NCI-H345 (cell line): ENCODE measurements at places on chromosomes 6 and 20.
A peak's percentile ranks its signal among the peaks of the same experiment; 100 is the strongest.

- no peak for DNase-seq
Measured at GRCh38 chr6:73655341-73655917, 1.6 kb upstream of the SLC17A5 start.

DNA sequence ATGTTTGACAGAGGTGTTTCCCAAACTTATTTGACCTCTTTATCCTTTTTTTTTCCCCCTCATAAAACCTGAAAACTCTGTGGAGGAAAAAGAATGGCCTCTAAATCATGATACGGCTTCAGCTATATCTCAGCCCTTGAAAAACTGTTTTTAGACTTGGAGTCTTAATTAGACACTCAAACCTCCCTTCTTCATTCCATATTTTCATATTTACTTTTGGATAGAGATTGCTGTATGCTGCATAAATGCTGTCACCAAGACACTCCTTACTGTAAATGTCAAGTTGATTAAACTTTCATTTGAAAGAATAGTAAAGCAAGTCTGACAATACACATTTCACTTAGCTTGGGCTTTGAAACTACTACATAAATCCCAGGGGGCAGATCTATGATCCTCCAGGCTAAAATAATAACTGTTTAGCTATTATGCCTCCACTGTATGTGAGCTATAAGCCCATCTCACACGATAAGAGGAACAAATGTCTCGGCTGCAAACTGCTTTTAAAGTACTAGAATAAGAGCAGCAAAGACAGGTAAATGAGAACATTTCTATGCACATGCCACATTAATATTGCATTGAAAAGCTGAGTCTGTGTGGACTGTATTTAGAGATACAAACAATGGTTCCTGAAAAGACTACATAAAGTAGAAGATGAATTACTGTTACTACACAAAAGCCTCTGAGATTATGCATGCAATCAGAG, 141.3 kb upstream of the HMGN3 start:
- no peak for DNase-seq

- DNase-seq = no peak
Measured at GRCh38 chr20:56835829-56836550, 206.9 kb downstream of the TFAP2C start.

DNA sequence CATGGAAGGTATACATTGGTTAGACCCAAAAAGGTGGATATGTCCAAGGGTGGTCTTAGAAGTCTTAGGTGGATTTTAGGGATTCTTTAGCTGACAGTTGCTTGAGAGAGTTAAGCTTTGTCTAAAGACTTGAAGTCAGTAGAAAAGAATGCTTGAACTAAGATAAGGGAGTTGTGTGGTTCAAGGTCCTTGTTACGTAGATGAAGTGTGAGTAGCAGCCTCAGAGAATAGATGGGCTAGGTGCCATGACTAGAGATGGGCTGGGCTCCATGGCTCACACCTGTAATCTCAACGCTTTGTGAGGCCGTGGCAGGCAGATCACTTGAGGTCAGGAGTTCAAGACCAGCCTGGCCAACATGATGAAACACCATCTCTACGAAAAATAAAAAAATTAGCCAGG, 1.7 kb downstream of the SHLD1 start:
- no peak for DNase-seq

DNA sequence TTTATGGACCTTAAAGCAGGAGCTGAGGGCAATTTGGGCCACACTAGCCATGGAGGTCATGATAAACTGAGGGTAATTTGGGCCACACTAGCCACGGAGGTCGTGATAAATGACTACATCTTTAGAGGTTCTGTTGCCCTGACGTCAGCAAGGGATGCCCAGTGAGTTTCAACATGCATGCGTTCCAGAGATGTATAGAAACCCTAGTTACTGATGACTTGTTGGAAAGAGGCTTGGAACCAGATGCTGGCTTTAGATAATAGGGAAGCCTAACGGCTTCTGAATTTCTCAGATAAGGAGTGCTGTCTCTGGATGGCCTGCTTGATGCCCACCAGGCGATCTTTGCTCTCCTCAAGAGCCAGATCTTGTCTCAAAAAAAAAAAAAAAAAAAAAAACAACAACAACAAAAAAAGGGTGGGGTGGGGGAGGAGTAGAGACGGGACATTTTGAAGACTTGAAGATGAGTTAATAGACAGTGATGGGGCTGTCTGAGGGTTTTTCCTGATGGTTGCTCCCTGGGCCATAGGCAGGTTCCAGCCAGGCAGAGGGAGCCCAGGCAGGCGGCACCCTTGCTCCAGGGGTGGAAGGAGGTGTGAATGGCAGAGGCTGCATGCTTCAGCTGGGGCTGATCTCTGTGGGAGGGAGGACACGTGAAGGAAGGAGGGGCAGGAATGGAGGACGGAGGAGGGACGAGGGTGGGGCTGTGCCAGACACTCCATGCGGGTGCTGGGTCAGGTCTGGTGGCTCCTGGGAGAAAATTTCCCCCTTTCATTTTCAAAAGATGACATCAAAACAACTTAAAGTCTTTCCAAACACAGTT, 27.0 kb upstream of the FRMD1 start:
- DNase-seq = peak; percentile 63

DNA sequence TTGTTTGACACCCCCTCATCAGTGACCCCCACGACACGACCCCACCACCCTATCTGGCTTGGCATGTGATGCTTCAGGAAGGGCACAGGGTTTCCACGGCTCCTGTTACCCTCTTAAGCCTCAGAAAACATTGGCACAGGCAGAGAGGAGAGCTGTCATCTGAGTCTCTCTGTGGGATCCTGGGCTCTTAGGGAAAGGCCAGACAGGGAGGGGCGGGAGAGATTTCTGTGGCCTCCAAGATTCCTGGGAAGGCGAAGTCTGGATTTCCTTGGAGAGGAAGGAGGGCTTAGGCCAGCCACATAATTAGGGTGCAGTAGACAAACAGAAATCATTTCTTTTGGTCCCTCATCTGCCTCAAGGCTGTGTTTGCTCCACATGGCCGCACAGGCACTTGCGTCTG, 191.6 kb upstream of the SNX9 start:
- DNase-seq = no peak

DNA sequence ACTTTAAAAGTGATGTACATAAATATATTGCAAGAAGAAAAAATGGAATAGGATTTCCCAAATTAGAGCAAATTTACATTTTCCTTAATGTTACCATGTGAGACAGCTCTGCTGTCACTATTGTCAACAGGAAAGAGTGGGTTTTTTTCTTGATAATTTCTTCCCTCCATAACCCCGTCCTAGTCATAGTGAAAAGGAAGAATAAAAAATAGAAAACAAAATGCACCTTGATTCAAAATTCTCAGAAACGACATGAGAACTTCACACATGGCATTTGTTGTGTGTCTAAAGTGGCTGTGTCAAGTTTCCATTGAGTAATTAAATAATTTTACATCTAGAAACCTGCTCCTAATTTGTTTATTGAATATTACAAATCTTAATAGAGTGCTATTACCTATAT, 945.2 kb upstream of the SLC35B3 start:
- no peak for DNase-seq

- DNase-seq = no peak
Measured at GRCh38 chr6:143872201-143872600, 7.9 kb downstream of the ZC2HC1B start.

- DNase-seq = no peak
Measured at GRCh38 chr6:147710890-147711289, 202.4 kb downstream of the SAMD5 start.

- no peak for DNase-seq
Measured at GRCh38 chr6:151747896-151748295, 59.6 kb upstream of the ESR1 start.

DNA sequence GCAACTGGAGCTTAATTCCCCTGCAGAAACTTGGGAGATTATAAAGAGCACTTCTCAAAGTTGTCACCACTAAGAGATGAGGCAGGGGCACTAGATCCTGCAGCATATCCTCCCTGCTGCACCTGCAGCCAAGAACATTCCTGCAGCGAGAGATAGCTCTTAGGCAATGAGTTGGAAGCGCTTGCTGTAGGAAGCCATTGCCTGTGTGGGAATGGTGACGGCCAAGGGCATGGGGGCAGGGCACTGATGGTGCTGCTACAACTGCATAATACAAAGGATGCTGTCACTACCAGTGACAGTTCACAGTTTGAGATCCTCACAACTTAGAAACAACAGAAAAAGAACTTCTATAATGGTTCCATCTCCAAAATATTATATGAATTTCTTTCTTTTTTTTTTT, 89.9 kb downstream of the CDS2 start:
- DNase-seq = no peak

- peak; percentile 94 for DNase-seq
Measured at GRCh38 chr6:158026054-158026900, 44.6 kb downstream of the SYNJ2 start.

DNA sequence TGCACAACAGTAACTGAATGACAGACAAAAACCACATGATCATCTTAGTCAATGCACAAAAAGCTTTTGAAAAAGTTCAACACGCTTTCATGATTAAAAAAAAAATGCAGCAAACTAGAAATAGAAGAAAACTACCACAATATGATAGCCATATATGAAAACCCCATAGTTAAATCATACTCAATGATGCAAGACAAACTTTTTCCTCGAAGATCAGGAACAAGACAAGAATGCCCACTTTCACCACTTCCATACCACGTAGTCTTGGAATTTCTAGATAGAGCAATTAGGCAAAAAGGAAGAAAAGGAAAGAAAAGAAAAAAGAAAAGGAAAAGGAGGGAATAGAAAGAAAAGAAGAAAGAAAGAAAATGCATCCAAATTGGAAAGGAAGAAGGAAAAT, 44.6 kb upstream of the SLC23A2 start:
- DNase-seq = no peak

- DNase-seq = no peak
Measured at GRCh38 chr20:3043322-3043721, at the start of gene GNRH2. Gene GNRH2 (plus strand): TSS chr20:3043622. CDS start chr20:3044415, 793 bp downstream.

GRCh38 chr20:38197619-38198018, 32.5 kb upstream of the TGM2 start:
- DNase-seq = no peak

DNA sequence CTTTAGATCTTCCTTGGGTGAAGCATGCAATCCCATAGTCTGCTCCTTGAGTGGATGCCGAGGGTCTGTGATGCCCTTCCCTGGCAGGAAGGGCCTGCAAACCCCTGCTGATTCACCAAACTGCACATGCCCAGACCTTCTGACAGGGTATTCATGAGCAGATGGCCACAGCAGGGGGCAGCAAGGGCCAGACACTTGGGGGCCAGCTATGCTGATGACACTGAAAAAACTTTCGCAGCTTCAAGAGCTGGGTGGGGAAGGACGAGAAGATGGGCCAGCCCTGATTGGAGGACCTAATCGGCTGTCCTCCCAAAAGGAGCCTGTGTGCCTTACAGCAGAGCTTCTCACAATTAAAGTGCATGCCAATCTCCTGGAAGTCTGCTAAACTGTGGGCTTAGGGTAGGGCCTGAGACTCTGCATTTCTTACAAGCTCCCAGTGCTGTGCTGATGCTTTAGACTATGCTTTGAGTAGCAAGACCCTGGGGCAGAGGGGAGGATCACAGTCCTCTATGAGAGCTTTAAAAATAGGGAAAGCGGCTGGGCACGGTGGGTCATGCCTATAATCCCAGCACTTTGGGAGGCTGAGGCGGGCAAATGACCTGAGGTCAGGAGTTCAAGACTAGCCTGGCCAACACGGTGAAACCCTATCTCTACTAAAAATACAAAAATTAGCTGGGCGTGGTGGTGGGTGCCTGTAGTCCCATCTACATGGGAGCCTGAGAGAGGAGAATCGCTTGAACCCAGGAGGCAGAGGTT, 15.2 kb upstream of the GDAP1L1 start:
- DNase-seq = no peak
